ENCODE measurements at places on chromosomes 2 and 18. TPM values are rescaled to one million over a fixed set of nuclear protein-coding genes. Genes with fewer than 3 reads are reported as not detected.

- no peak for DNase-seq
Measured at GRCh38 chr18:23881778-23882177, 132.8 kb upstream of the TTC39C start.

The SRD5A2 gene
- total RNA-seq = 0.07 TPM

DNA sequence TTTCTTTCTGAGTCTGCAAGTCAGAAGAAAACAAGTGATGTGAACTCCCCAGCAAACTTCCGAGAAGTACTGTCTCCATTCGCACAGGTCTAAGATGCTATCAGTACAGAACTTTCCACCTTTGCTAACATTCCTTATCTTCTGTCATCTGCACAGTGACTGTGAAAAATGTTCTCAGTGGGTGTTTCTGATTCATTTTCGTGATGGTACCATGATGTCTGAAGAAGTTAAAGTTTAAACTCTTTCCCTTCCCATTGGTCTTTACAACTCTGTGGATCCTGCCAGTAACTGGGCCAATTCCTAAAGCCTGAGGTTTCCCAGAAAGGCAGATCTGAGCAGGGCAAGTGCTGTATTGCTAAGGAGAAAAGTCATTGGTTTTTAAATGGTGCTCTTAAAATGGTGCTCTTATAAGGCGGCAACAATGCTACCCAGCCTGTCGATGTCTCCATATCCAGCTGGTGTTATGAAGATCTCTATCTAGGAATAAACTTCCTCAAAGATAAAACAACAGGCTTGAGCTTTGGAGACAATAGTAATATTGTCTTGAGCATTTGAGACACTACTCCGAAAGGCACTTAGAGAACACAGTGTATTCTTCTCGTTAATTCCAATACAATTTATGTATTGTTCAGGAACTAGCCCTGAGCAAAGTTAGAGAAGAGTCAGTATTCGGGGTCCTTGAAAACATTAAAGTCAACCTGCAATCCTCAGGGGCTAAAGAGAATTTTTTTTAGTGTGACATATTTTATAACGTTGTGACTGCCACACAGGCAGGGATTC, 232.3 kb downstream of the OSR1 start:
- DNase-seq = no peak

DNA sequence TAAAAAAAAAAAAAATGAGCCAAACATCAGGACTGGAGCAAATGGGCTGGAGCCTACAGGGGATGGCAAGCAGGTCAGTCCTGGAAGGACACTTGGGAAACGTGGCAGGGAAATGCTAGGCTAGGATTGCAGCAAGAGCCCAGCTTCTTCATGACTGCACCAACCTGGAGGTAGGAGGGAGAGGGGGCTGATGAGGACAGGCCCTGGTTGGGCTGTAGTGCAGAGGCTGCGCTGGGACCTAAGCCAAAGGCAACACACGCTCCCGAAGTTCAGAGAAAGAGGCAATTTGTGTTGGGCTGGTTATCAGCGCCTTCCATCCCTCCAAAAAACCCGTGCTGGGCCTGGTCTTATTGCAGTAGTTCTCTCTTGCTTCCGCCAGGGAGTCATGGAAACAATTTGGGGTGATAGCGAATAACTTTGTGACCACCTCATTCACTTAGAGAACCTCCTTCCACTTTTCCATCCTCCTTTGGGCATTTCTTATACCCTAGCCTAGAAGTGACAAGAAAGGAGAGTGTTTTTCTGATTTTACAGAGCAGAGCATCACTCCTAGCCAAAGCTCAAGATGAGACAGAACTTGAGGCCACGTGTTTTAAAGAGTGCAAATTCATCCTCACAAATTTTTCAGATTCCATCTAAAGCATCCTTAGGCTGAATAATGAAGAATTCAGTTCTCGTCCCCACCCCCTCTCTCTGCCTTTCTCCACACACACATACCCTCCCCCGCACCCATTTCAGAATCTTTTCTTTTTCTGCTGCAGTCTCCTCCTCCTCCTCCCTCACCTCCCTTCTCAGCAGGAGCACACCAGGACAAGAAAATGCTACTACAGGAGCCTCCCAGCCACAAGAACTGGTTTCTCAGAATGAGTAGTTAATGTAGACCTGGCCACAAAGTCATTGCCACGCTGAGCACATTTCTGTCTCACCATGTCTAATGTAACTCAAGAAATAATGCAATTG, 82.5 kb upstream of the STPG4 start:
- no peak for DNase-seq
